ENCODE measurements at places on chromosomes 4 and X. TPM values are rescaled to one million over a fixed set of nuclear protein-coding genes. Genes with fewer than 3 reads are reported as not detected.

- no peak for DNase-seq
Observed at GRCh38 chr4:84384801-84385200, 114.3 kb downstream of the NKX6-1 start.

- no peak for DNase-seq
Observed at GRCh38 chrX:41561045-41561444, 113.9 kb downstream of the NYX start.

GRCh38 chr4:13918110-13918509 lies 290.6 kb upstream of the BOD1L1 start:
- DNase-seq, result no peak

- DNase-seq, result no peak
Observed at GRCh38 chr4:75821966-75822365, 80.3 kb downstream of the PPEF2 start.

DNA sequence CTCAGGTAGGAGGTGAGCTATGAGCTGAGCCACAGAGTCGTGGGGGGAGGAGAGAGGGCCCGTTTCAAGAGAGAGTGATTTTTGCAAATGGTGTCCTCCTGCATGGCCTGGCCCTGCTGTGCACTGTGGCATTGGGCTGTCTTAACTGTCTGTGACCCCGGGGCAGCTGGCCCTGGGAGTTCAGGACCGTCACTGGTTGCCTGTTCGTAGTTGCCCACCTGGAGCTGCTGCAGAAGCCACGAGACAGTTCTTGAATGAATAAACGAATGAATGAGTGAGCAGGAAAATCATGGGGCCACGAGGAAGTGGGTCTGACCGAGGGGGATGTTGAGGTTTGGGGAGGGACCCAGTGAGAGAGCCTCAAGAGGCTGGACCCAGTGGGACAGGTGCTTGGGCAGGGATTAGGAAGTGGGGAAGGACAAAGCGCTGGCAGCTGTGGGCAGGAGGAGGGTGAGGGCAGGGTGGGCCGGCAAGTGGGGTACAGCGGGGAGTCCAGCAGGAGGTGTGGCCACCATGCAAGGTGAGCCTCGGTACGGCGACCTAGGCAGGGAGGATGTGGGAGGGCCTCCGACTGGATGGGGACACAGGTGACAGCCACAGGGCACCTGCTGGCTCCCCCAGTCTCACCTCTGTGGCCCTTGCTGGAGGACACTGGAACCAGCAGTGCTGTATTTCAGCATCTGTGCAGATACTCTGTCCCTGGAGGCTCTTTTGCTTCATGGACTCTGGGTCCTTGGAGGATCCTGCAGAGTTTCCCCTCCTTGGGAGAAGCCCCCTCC lies 10.2 kb downstream of the RGS12 start:
- no peak for DNase-seq

DNA sequence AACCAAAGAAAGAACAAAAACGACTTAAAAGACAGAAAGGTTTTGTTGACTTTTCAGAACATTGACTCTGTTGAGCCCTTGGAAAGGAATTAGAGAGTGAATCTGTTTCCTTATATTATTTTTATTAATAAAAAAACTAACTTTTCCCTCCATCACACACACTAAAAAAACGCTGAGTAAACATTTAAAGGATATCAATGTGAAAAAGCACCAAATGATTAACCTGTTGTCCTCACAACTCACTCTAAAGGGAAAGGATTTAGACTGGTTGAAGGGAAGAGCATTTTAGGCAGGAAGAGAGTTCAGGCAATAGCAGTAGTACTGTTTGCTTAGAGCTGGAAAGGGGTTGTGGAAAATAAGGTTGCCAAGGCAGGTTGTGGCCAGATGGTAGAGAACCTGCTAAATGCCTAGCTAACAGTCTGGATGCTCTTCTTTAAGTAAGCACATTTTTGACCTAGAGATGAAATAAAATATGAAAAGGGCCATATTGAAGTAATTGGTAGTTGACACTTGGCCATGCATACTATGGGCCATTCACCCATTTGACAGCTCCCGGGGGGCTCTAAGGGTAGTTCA lies 98.0 kb upstream of the NDP start:
- DNase-seq, result no peak

- DNase-seq, result no peak
Observed at GRCh38 chr4:46274717-46275116, 115.2 kb downstream of the GABRA2 start.

DNA sequence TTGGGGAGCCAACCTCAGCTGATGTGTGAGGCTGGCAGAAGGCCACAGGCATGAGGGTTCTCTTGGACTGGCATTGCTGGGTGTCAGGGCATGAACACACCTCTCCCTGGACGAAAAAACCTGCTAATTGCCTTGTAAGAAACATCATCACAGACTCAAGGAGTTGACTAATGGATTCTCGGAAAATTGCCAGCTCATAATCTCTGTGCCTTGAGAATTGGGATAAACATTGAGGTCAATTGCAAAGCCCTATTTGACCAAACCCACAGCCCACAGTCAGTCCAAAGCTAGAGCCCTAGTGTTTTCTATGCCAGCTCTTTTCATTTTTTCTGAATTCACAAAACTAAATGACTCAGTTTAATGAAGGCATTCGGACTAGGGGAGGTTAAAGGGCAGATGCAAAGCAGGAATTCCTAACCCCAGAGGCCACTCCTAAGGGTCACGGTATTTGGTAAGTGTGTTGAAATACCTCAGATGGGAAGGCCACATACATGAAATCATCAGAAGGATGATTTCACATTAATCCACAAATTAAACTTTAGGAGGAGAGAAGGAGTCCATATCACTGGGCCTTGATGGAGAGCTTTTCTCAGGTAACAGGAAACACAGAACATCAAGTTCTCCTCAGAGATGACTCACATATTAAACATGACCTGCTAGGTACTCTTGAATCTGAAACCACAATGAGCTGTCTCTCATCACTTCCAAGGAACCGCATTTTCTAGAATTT lies 39.0 kb upstream of the RASL11B start:
- no peak for DNase-seq

GRCh38 chrX:115952417-115953092 lies 218.0 kb upstream of the AGTR2 start:
- no peak for DNase-seq

DNA sequence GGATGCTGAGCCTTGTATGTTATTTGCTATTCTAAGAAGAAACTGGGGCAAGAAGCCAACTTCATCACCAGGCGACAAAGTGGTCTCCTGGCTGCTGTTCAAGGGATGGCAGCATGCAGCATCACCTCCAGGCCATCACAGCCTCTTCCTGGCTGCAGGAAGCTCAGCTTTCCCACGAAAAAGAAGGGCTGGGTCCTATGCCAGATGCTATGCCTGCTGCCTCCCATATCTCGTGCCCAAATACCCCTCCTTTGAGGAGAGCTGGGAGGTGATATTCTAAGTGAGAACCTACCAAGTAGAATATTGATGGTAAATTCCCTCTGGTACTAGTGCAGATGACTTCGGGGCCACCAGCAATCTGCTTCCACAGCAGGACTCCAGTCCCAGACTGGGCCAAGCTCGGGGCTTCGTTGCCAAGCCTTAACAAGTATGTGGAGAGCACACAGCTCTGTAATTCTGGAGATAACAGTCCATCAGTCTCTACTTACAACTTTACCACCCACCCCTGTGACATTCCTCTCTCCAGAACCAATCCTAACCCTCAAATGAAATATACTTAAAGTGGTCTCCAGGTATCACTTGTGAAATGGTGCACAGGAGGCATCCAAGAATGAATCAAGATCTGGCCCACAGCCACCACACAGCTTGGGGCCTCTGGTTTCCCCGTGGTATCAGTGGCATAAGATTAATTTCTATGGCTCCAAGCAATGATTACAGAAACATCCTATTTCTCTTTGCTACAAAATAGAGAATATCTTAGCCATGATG lies 149.3 kb downstream of the PALLD start:
- no peak for DNase-seq

DNA sequence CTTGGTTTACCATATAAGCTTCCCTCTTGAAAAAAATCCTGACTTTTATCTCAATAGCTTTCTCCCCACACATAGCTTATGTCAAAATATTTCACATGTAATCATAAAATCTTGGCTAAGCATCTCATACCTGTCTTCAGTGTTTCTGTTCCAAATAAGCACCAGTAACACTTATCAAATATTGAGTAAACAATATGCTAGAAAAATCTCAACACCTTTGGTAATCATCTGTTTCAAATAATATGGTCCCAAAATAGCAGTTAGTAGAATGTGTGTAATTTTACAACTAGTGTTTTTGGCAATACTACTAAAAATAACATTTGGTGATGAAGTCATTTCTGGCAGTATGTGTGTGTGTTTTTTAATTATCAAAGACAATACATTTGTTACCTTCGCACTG lies 2138.2 kb downstream of the PCDH7 start:
- no peak for DNase-seq

DNA sequence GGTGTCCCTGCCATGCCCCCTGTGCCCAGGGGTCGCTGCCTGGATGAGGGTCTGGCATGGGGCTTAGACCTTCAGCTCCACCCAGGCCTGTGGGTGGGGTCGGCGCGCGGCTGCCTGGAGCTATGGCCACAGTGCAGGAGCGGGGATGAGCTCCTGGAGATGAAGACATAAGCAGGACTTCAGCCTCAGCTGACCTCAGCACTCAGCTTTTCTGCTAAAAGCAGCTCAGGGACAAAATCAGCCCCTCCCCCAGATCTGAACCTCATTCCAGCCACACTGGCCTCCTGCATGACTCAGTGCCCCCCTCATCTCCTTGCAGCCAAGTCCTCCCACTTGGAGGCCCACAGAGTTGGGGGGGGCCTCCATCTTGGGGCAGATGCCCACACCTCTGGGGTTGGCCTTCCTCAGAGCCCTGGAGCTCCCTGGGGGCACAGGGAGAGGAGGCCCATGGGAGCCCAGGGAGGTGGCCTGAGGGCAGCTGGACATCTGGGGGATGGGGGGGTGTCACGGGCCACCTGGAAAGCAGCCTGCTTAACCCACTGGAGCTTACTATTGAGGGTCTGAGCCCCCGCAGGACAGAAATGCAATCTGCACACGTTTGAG lies 19.4 kb upstream of the CPLX1 start:
- no peak for DNase-seq

- no peak for DNase-seq
Observed at GRCh38 chr4:5930456-5930855, 37.6 kb upstream of the CRMP1 start.

Gene AMBN
- polyA plus RNA-seq, result 1.5 TPM

Gene GBA3
- polyA plus RNA-seq, result 14.3 TPM

Gene GAGE12F
- polyA plus RNA-seq, result not detected

Gene NEIL3
- 6.9 TPM for polyA plus RNA-seq

Gene DDIT4L
- 4.1 TPM for polyA plus RNA-seq

Data from left renal pelvis (tissue), 4 donors.